ENCODE measurements at places on chromosomes 16 and 17.

DNA sequence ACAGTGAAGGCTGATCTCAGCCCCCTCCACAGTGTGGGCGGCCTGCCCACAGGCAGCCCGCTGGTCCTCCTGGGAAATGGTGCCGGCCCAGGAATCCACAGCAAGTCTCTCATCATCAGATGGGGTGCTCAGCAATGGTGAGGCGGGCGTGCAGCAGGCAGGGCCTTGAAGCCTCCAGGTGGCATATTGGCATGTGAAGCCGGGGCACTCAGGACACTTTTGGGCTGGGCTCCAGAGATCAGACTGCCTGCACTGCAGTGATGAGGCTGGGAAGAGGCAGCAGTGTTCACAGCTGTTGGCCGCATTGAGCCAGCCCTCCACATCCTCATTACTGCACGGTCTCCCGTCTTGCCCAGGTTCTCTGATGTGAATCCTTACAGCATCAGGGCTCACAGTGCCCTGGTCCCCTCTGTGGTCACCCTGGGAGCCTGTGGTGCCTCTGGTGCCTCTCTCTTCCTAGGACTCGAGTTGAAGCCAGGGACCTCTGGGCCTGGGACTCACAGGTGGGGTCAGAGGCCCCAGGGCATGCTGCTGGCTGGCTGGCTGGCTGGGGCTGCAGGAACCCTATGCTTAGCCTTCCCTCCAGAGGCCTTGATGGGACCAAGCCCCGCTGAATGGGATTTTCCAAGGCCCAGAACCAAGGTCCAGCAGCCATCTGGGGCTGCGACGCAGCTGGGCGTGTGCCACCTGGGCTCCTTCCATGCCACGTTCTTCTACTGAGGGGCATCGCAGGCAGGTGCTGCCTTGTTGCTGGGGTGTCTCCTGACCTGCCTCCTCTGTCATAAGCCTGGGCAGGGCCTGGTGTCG is 48.6 kb downstream of the TNFRSF13B start:
- DNase-seq: no peak

DNA sequence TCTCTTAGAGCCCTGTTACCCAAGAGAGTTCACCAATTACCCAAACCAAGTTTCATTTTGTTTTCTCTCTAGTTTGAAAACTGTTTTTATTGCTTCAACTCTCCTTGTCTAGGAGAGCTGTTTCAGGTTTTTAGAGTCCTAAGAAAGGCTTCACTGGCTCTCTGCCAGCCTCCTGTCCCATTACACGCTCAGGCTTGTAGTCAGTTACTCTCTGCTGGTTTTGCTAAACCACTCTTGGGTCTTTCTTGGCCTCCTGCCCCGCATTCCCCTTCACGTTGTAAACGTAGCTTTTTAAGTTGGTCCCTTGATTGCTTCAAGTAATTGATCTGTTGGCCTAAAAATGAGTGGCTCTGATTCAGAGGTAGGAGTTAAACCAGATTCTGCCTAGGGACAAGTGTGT is 529.1 kb downstream of the MAF start:
- no peak for DNase-seq

DNA sequence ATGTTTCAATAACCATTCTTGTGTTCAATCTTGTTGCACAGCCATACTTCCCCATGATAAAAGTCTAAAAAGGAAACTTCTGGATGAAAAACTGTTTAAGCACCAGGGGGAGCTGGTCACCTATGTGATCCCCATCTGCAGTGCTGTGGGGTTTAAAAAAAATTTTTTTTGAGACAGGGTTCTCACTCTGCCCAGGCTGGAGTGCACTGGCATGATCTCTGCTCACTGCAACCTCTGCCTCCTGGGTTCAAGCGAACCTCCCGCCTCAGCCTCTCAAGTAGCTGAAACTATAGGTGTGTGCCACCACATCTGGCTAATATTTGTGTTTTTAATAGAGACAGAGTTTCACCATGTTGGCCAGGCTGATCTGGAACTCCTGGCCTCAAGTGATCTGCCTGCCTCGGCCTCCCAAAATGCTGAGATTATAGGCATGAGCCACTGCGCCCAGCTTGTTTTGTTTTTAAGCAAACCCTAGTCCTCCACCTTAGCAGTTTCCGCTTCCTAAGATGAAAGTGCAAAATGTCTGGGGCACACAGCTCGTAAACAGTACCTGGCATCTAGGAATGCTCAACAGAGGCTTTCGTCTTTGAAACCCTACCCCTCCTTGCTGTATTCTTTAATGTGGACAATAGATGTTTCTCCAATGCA is 25.4 kb downstream of the DNAJA2 start:
- DNase-seq: peak; percentile 48

DNA sequence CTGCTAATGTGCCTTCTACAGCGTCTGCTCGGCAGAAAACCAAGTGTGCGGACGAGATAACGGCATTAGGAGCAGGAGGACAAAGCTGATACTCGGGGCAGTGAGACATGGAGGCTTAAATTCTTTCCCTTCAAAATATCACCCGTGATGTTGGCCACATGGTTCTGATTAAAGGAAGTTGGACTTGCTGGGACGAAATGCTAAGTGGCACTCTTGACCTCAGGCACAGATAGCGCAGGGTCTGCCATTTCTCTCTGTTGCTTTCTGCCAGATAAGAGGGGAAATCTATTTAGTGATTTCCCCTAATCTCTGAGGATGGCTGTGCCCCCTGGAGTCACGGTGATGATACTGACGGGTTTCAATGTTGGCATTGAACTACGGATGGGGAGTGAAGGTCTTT is 509.6 kb upstream of the EEF2KMT start:
- no peak for DNase-seq

DNA sequence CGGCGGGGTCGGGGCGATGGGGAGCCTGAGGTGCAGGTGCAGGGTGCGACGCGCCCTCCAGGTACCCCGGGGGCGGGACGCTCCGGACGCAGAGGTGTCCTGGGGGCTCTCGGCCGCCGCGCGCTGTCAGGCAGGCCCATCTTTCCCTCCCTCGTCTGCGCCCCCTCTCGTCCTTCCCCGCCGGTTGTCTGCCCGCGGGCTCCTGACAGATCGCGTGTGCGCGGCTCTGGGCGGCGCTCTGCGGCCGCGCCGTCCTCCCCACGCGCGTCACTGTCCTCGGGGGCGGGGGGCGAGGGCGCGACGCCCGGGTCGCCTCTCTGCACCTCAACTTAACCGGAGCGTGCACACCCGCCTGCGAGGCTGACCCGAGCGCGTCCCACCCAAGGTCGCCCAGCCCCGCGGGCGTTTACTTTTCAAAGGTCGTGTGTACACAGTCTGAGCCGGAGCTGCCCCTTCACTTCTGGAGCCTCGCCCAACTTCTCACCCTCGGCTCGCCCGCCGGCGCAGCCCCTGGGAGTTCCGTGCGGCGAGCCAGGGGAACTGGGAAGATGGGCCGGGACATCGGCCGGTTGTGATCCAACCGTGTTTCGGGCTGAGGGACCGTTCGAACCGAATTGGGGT is 512 bp downstream of the AKAP1 start:
- DNase-seq: peak; percentile 71

- no peak for DNase-seq
These were observed 1.5 kb downstream of the SOCS7 start for GRCh38 chr17:38353086-38353604.

- DNase-seq: no peak
These were observed 7.2 kb upstream of the MTMR4 start for GRCh38 chr17:58521680-58522079.

DNA sequence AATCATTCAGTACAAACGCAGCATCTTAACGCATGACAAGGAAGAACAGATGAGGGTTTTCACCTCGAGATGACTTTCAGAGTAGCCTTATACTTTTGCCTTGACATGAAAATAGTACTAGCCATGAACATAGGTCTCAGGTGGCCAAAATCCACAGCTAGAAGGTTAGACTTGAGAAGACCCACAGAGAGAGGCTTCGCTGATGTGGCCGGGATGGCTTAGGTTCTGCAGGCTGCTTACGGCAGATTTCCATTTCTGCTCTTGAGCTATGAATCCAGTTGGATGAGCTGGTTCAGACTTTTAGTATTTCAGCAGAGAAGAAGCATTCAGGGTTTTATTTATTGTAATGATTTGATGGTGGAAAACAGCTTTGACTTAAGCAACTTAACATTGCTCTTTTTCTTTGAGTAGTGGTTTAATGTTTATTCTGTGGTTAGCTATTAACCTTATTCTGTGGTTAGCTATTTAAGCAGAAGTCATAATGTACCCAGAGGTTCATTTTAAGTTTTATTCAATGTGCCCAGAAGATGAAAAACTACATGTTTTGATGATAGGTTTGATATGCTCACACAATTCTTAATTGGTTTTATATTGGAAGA is 7.6 kb downstream of the KRT24 start:
- no peak for DNase-seq

GRCh38 chr17:77454242-77455095 is 313.7 kb downstream of the SEC14L1 start:
- no peak for DNase-seq

DNA sequence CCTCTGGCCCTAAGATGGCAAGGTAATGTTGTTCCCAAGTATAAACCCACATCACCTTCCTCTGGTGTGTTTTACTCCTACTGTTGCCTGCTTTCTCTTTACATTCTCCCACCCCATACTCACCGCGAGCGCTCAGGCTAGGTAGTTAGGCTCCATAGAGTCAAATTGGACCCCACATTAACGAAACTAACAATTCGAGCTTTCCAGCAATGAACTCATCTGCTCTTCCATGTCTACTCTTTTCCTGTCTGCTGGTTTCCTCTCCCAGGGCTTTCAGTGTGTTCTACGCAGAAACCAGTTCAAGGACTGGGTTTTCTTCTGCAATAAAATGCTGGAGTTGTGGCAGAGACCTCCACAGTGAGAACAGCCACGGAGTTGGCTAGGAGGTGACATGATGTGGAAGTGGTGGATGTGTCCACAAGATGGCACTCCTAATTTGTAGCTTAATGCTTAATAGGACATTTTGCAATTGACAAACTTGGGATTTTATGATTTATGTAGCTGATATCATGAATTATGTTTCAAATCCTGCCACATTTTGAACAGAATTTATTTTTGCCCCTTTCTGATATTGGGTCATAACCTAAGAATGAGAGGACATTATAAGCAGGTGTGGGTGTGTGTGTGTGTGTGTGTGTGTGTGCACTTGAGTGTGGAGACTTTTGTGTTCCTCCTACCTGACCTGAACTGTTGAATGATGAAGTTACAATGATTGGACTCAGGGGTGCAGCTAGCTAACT is 2.2 kb upstream of the UQCRC2 start:
- peak; percentile 53 for DNase-seq

GRCh38 chr17:70517816-70518215 is 348.5 kb downstream of the KCNJ2 start:
- no peak for DNase-seq

- peak; percentile 86 for DNase-seq
These were observed 7.1 kb upstream of the ORAI3 start for GRCh38 chr16:30941600-30942425.

GRCh38 chr17:51907041-51907440 is 251.5 kb downstream of the CA10 start:
- no peak for DNase-seq

- DNase-seq: no peak
These were observed 7.5 kb downstream of the SRSF1 start for GRCh38 chr17:57999496-58000017.

DNA sequence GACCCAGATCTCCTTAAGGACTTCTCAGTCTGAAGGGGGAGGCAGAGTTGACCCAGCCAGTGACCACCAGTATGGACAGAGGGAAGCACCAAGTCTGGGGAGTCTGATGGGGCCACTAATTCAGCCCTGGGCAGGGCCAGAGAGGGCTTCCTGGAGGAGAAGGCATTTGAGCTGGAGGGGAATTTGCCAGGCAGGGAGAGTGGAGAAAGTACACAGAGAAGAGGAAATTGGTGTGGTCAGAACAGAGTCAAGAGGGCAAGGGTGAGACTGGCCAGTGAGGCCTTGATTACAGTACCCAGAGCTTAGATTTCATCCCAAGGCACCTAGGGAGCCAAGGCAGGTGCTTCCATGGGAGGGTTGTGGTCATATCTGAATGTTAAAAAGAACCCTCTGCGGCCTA is 36.3 kb downstream of the MYO15A start:
- DNase-seq: no peak

- DNase-seq: peak; percentile 92
These were observed 118.2 kb upstream of the SMURF2 start for GRCh38 chr17:64780096-64781013.

- DNase-seq: no peak
These were observed 214.0 kb downstream of the CPPED1 start for GRCh38 chr16:12589676-12590075.

- no peak for DNase-seq
These were observed 29.9 kb downstream of the SMURF2 start for GRCh38 chr17:64632194-64632593.
